ENCODE measurements at places on chromosomes 5 and 9. TPM values are rescaled to one million over a fixed set of nuclear protein-coding genes. Genes with fewer than 3 reads are reported as not detected.

Gene CATSPER3
- 0.44 TPM for total RNA-seq

Gene BTNL9
- 169 TPM for total RNA-seq

DNA sequence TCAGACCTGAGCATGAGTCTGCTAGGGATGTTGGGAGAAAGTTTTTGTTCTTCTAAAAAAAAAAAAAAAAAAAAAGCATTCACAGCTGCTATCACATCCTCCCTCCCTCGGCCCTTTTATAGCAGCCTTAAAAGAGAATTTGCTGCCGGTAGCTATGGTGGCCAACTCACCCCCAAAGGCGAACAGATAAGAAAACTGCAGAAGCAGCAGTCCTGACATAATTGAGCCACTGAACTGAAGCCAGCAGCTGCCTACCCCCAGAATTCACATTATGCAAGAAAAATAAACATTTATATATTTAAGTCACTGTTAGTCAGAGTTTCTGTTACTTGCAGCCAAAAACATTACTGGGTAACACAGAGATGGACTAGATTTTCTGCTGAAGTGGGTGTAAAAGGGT, 124.3 kb upstream of the SMARCA2 start:
- no peak for DNase-seq

DNA sequence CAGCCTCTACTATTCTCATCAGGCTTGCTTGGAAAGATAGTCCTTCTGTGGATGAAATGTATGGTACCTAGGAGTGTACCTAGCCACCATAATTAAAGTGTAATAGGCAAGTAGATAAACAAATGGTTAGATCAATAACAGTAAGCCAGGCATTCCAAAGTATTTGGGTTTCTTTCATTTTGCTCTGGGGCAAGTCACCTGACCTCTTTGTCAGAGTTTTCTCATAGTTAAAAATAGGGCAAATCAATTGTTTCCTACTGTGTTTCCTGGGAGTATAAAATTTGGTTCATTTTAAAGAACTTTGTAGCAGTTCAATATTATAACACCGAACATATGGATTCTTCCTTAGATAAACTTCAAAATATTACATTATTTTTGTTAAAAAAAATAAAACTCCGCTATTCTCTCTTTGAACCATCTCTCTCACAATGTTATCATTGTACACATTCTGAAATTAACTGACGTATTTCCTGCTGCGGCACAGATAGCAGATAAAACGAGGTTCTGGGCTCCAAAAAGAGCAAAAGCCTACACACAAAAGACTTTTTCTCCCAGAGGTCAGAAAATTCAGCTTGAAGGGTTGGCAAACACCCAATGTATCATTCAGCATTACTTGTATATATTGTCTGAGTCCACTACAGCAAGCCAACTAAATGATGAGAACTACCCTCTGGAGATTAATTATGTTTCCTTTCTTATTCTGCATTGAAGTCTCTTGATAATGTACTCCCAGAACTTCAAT, 267.9 kb downstream of the COX7C start:
- no peak for DNase-seq

DNA sequence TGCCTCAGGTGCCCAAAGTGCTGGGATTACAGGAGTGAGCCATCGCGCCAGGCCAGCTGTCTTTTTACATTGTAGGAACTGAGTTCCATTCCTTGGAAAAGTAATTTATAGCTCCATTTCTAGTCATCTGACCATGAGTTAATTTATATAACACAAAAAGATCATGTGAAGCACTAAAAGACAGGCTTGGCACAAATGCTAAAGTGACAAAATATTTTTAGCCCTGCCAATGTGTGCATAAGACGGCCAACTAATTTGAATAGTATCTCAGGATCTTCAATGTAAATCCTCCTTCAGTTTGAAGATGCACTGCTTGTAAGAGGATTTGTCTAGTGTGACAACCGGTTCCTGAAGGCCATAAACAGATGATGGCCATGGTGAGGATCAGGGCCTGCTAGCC, 49.1 kb downstream of the MTMR12 start:
- no peak for DNase-seq
